Activated CD4-positive, alpha-beta T cell treated with anti-CD3 and anti-CD28 coated beads for 36 hours (primary cell): ENCODE measurements at places on chromosomes 5 and 9.

- DNase-seq: no peak
Measured at GRCh38 chr5:60841361-60841760, 2.7 kb downstream of the ELOVL7 start.

- no peak for DNase-seq
Measured at GRCh38 chr9:129768486-129768885, 15.6 kb upstream of the PTGES start.

DNA sequence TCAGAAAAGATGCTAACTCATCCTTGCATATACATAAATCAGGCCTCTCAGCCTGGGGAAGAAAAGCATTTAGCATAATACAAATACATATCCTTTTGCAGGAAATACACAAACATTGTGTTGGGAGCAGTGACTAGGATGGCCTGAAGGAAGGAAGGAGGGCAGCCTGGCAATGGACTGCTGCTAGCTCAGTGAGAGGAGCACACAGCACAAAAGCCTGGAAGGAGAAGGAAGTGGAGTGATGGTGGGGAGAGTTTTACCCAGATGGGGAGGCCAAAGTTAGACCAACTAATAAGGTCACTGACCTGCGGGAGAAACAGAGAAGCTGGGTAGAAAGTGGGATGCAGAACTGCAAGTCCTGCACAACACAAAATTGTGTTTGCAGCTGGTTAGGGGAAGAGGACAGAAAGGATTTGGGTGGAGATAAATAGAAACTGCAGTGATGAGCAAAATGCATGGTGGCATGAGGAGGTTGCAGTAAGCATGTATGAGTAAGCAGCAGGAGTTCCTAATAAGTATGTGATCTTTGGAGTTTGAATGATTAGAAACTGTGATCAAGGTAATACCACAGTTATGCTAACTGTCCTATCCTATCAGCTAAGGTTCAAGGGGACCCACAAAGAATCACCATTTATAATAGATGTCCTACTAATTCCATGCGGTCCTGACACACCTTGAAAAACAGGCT is 39.5 kb downstream of the SEMA6A start:
- DNase-seq: no peak

DNA sequence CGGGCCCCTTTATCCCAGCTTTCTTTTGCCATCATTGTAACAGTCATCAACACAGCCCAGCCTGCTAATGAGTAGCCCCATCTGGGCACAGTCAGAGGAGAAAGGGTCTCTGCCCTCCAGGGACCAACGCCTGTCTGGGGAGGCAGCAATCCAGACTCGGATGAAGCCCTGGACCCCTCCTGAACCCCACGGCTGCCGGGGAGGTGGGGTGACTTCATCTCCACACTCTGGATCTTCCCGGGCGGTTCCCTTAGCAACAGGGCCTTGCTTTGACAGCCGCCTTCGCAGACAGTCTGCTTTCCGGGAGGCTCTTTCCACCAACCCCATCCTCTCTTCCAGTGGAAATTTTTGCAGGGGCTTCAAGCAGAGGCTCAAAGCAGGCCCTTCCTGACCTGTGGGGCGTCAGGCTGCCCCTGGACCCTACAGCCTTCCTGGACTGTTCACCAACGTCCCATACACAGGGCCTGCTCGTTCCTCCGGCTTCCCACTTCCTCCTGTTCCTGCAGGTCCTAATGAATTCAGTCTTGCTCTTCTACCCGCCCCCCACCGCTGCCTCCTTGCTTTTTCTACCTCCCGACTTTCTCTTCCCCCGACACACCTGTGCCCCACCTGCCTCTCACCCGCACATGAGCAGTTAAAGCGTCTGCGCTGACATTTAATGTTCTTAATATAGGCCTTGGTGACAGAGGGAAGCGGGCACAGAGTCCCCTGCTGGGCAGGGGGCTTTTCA is 161.7 kb upstream of the MVB12B start:
- DNase-seq: no peak

DNA sequence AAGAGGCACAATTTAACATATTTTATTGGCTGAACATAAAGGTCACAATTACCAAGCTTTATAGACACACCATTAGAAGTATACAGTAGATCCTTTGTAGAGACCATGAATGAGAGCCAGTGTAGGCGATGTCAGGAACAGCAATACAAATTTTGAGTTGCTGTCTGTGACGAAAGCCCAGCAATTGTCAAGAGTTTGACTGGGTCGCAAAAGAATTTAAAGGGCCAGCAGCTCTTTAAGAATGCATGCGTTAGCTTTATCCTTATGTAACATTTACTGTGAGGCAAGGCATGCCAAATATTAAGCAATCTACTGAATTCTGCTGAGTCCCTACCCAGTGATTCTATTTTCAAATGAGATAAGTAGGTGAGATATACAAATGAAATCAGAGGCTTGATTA is 236.9 kb downstream of the ARRDC3 start:
- no peak for DNase-seq

GRCh38 chr5:138849882-138850281 is 25.3 kb downstream of the LRRTM2 start:
- no peak for DNase-seq

GRCh38 chr9:77587851-77588250 is 60.3 kb downstream of the GNA14 start:
- DNase-seq: no peak

- DNase-seq: no peak
Measured at GRCh38 chr5:180523629-180524466, 29.7 kb downstream of the CNOT6 start.

DNA sequence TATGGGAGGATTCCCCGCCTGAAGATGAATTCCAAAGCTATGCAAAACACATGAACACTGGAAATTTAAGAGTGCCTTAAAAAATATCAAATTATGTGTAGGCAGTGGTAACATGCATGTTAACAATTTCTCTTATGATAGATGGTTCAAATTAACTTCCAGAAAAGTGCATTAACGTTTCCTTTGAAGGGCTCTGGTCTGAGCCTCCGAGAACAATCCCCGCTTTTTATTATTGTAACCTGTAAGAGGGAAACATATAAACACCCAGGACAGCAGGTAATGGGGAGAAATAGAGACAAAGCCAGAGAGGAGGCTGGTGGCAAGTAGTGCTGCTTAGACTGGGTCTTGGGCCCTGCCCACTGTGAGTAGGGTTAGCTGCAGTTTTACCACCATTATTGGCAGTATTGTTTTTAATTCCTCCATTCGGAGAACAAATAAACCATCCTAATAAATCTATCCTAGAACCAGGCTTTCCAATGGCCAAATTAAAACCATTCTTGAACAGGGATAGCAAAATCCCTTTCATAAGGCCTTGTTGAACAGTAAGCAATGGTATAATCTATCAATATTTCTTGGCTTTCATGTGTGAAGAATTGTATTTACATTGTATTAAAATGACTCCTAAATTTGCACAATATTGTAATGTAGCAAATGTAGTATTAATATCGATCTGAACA is 6.3 kb downstream of the NR2F1 start:
- DNase-seq: no peak

- no peak for DNase-seq
Measured at GRCh38 chr9:114687034-114687433, 5.0 kb upstream of the TEX48 start.

- DNase-seq: no peak
Measured at GRCh38 chr5:127451096-127451495, 66.3 kb upstream of the PRRC1 start.
